ENCODE measurements at places on chromosomes 11 and 22.

DNA sequence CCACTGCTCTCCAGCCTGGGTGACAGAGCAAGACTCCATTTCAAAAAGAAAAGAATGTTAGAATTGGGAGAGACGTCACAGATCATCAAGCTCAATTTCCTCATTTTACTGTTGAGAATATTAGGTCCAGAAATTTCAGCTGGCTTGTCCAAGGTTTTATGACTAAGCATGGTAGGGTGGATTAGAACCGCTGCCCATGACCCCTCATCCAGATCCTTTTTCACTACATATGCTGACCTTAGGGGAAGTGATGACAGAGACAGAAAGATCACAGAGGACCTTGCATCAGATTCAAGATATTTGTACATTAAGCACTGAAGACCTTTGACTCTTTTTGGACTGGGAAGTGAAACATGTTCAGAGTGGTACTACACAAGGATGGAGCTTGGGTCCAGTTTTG lies 134.5 kb downstream of the ADAMTS15 start:
- no peak for DNase-seq

DNA sequence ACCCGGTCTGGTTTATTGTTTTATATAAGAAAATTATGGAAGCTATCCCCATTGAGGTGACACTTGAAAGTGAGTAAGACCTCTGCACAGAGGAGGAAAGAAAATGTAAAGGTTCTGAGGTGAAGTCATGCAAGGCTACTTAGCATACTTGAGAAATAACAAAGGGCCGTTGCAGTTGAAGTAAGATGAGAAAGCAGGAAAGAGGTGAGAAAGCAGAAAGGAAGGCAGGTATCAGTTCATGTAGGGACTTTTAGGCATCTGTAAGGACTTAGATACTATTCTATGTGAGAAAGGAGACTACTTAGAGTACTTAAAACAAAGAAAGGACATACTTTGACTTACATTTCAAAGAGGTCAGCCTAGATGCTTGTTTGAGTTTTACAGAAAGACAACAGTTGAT lies 84.7 kb downstream of the CASP12 start:
- no peak for DNase-seq

GRCh38 chr11:16402654-16403447 lies 46.5 kb upstream of the SOX6 start:
- no peak for DNase-seq

DNA sequence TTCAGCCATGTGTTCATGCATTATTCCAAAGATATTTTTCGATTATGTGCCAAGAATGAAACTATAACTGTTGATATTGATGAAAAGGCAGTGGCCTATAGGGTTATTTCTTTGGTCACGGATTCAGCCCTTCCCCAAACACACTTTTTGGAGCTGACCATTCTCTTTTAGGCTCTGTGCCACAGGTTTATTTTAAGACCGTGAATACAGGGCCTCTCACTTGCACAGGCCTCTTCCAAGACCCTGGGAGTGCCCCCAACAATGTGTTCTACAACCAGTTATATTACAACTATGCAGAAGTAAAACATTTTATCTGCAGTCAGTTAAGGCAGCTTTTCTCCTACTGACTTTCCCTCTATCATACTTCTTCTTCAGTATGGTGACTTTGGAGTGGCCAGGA lies 104.6 kb downstream of the ALX4 start:
- no peak for DNase-seq

GRCh38 chr22:38776086-38776485 lies 17.9 kb downstream of the DNAL4 start:
- no peak for DNase-seq

- no peak for DNase-seq
Observed at GRCh38 chr22:49147171-49147570, 680.5 kb downstream of the BRD1 start.

GRCh38 chr11:69241075-69241740 lies 52.7 kb upstream of the MYEOV start:
- DNase-seq: no peak

GRCh38 chr11:3807909-3808860 lies at the start of gene PGAP2:
TSS of gene PGAP2 (plus strand) at chr11:3808560. CDS start at chr11:3811260, 2,700 bp downstream.
- peak; percentile 69 for DNase-seq

DNA sequence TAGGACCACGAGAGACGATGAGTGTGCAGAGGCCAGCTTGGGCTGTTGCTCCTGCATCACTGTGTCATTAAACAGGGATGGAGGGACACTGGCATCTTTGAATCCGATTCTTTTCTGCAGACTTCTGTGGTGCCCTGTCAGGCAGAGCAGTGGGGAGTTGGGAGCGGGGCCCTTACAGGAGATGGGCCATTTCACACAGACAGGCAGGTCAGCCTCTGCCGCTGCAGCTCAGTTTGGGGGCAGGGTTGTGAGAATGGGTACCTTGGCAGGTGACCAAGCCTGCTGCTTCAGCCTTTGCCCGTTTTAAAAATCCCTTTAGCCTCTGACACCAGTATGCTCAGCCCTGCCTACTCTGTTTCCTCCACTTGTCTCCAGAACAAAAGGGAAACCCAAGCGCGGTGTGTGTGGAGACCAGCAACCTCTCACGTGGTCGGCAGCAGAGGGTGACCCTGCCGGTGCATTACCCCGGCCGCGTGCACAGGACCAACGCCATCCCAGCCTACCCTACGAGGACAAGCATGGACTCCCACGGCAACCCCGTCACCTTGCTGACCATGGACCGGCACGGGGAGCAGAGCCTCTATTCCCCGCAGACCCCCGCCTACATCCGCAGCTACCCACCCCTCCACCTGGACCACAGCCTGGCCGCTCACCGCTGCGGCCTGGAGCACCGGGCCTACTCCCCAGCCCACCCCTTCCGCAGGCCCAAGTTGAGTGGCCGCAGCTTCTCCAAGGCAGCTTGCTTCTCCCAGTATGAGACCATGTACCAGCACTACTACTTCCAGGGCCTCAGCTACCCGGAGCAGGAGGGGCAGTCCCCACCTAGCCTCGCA lies 12.6 kb downstream of the C22orf31 start:
- DNase-seq: no peak
